CD4-positive, CD25-positive, alpha-beta regulatory T cell (primary cell): ENCODE measurements at places on chromosomes 5 and 9.

- no peak for DNase-seq
These were observed 118.0 kb downstream of the VAV2 start for GRCh38 chr9:133874060-133874657.

DNA sequence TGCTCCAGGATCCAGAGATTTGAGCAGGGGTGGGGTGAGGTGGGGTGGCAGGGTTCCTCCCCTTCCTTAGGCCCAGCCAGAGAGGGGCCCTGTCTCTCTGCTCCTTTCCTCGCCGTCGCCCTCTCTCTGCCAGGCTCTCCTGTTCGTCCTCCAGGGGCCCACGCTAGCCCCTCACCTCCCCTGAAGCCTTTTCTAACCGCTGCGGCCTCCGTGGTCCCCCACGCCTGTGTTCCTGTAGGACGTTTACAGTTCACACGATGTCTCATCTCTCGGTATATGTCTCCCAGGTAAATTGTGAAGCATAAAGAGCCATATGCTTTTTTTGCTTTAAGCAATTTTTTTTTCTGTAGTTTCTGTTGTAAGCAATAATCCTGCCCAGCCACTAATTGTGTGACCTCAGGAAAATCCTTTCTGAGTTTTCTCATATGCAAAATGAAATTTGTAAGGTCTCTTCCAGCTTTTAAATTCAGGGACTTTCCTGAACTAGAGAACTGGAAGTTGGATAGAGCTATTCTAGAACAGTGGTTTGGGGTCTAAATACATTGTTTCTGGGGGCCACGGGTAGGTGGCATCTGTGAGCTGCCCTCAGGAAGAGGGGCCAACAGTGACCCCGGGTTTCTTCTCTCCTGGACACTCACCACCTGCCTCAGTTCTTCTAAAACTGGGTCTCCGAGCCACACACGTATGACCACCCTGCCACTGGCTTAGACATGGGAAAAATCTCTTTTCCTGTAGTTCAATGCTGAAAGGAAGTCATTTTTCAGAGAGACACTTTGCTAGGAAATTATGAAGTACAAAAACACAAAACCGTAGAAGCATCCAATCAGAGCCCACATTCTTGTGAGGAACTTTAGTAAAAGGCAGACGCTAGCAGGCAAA, 50.2 kb upstream of the ZNF366 start:
- no peak for DNase-seq

DNA sequence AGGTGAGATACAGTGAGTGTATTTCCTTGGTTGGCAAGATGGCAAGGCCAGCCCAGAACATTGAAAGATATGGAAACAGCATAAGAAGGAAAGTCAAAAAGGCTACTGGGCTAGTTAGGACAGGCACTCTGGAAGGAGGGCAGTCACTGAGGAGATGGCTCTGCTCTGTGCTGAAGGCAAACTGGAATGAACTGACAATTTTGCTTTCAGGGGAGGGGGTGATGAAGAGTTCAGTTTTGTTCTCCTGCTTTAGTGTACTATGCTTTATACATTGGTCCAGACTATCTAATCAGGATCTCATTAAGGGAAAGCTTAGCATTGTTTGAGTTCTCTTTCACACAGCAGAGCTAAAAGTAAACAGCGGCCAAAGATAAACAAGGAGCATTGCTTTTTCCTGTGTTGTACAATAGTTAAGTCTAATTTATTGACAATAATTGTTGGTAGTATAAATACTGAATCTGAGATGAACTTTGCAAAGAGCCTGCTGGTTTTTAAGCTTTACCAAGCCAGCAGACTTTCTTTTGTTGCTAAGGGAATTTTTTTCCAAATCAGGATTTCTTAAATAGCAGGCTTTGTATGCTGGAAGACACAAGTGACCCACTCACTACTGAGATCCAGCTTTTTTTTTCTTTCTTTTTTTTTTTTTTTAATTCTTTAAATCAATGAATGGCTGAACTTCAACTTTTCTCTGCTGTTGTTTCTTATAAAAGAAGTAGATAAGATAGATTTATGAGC, 355.5 kb downstream of the ARRDC3 start:
- DNase-seq: no peak

DNA sequence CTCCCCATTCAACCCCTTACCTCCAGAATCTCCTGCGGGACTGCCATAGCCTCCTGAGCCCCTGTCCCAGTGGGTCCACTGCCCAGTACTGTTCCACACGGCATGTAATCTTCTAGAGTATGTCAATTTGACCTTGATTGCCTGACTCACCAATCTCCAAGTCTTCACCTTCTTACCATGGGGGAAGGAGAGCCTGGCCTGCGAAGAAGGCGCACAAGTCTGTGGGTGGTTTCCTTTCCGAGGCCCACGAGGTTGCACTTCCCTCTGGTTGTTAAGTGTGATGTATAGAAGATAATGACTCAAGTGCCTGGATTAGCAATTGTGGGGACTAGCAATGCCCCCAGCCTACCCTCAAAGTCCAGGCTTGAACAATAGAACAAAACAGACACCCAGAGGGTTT, 8.1 kb upstream of the TENT4A start:
- DNase-seq: no peak

GRCh38 chr9:124149992-124150391, 107.8 kb upstream of the NEK6 start:
- no peak for DNase-seq

- no peak for DNase-seq
These were observed 45.2 kb downstream of the GCNT4 start for GRCh38 chr5:75006865-75007822.

GRCh38 chr5:10057356-10057755, 192.3 kb downstream of the ATPSCKMT start:
- no peak for DNase-seq

DNA sequence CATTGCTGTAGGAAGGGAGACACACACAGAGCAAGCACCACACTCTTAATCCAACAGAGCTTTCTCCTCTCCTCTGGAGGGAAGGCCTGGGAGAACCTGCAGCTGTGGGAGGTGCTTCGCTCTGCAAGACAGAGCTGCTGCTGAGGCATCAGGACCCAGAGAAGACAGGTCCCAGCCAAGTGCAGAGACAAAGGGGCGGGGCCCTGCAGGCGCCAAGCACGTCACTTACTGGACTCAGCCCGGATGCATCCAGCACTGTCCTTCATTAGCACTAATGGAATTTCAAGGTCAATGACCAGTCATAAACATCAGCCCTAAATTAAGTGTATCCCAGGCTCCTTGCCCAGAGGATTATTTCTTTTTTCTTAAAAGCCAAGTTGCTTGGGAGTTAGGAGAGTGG, 337.1 kb upstream of the PANK3 start:
- DNase-seq: no peak

DNA sequence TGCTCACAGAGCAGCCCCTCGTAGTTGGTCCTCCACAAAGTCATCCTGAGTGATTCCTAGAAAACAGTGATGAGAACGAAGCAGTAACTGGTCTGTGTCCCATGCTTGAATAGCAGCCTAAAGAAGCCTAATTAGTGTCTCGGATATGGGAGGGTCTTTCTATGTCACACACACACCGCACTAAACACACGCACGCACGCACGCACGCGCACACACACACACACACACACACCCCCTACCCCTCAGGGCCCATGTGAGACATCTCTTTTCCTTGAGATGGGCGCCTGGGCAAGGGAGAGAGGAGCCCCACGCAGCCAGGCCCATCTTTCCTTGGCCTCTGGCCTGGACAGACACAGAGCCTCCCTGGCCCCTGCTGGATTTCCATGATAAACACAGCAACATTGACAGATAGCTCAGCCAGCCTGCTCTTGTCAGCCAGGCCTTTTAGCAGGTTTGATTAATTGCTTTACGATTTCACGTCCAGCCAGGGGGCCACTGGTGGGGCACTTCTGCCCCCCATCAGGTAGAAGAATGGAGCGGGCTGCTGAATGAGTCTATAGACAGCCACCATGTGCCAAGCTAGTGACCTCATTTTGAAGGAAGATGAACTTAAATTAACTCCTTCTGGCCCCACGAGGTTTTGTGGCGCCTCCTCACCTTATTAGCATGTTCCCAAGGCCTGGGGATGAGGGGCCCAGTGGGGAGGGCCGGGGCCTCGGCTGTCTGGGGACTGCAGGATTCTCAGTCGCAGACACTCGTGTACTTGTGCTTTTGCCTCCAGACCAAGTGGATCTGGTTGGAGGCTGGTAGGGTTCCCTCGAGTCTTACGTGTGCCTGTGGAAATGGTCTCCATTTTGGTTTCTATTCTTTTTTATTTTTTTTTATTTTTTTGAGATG, 36.2 kb upstream of the PRDM12 start:
- DNase-seq: no peak

DNA sequence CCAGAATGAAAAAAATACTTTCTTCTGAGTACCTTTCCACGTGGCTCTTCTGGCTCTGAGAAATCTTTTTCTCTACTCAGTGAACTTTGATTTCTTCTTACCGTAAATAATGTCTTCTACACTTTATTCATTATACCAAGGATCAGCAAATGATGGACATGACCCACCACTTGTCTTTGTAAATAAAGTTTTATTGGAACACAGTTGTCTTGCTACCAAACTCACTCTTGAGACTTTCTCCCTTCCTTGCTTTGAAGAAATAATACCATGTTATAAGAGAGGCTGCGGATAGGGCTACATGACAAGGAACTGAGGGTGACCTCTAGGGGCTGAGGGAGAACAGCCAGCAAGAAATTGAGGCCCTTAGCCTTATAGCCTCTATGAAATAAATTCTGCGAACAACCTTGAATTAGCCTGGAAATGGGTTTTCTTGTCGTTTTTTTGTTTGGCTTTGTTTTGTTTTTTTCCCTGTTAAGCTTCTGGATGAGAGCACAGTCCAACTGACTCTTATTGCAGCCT, 212.5 kb downstream of the COMMD10 start:
- DNase-seq: no peak

GRCh38 chr5:135223404-135223803, 175.6 kb downstream of the MACROH2A1 start:
- DNase-seq: no peak

DNA sequence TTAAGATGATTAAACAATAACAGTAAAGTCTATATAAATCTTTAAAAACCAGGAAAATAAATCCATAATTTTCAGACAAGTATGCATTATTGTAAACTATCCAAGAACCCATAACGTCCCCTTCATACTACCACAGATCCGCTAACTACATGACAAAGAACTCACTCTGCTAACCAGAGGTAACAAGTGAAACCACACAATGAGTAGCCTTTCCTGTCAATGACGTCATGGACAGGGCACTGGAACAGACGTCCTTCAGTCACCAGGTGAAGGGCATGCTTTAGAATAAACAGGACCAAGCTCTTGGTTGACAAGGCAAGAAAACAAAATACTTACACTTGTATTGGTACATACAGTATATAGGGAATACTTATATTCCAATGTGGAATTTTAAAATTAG, 45.2 kb downstream of the RNF130 start:
- no peak for DNase-seq

GRCh38 chr9:106869028-106869427, 6.1 kb downstream of the ZNF462 start:
- DNase-seq: no peak

DNA sequence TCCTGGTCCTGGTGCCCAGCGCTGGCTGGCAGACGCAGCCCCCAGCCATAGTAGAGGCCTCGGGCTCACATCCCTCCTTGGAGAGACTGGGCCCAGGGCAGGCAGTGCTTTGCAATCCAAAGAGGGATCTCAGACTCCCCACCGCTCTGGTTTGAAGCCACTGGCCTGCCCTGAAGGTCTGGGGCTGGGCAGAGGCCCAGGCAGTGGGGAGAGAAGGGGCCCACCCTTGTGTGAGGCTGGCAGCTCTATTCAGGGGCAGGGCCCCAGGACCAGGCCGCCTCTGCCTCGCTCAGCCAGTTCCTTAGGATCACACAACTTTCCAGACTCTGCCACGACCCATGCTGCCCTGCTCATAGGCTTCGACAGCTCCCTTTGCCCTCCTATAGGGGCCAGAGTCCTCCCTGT, 10.7 kb upstream of the SEC16A start:
- no peak for DNase-seq

DNA sequence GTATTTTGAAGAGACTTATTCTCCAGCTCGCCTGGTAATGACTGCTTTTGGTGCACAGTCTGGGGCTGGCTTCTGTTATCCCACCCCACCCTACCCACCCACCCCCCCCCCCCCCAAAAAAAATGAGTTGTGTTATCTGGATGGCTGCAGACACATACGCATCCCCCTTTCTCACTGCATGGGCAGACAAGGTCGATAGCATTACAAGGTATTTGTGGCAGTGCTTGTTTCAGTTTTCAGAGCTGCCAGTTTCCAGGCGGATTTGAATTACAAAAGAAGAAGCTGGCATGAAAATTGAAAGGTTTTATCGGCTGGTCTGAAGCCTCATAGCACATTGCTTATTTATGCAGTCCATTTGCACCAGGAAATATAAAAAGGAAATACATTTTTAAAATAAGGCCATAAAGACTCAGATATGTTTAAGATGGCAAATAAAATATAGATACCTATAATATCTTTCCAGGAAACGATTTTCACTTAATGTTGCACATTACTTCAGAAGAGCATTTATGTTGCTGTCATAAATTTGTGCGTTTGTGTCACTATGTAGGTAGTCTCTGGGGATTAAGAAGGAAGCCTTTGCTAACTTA, 85.1 kb upstream of the GRHPR start:
- DNase-seq: no peak

GRCh38 chr5:26329562-26330189, 708.7 kb downstream of the CDH9 start:
- DNase-seq: no peak

DNA sequence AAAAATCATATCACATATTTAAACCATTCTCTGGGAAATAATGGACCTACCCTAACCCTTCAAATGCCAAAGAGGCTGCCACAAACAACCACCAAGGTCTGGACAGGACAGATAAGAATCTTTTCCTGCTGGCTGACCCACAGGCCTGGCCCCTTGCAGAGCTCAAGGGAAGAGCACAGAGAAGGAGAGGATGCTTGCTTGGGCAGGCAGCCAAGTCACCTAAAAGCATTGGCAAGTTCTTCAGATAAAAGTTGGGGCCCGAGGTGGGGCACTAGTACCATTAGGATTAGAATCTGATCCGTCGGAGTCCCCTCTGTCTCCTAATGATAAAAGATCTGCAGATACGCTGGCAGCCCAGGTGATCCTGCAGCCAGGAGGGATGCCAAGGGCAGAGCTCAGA, 176.6 kb downstream of the GABBR2 start:
- no peak for DNase-seq

DNA sequence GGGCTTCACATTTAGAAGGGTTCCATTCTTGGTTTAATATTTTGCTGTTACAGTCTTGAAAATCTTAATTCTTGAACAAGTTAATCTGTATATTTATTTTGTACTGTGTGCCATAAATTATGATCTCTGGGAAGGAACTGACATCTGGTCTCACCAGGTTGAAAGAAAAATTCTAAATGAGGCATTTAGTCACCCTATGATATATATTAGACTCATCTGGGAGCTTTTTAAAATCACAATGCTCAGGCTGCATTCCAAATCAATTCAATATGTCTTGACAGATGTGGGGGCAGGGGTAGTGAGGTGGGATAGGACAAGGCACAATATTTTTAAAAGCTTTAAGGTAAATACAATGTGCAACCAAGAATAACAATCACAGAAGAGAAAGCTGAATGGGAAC, 569.2 kb downstream of the PRR16 start:
- DNase-seq: no peak

- DNase-seq: no peak
These were observed 103.5 kb downstream of the ACER2 start for GRCh38 chr9:19512103-19512832.

- no peak for DNase-seq
These were observed 46.6 kb downstream of the RMI1 start for GRCh38 chr9:84027201-84027600.
